Naive B cell (primary cell): ENCODE measurements at places on chromosomes 1 and 21.
A peak's percentile ranks its signal among the peaks of the same experiment; 100 is the strongest.

DNA sequence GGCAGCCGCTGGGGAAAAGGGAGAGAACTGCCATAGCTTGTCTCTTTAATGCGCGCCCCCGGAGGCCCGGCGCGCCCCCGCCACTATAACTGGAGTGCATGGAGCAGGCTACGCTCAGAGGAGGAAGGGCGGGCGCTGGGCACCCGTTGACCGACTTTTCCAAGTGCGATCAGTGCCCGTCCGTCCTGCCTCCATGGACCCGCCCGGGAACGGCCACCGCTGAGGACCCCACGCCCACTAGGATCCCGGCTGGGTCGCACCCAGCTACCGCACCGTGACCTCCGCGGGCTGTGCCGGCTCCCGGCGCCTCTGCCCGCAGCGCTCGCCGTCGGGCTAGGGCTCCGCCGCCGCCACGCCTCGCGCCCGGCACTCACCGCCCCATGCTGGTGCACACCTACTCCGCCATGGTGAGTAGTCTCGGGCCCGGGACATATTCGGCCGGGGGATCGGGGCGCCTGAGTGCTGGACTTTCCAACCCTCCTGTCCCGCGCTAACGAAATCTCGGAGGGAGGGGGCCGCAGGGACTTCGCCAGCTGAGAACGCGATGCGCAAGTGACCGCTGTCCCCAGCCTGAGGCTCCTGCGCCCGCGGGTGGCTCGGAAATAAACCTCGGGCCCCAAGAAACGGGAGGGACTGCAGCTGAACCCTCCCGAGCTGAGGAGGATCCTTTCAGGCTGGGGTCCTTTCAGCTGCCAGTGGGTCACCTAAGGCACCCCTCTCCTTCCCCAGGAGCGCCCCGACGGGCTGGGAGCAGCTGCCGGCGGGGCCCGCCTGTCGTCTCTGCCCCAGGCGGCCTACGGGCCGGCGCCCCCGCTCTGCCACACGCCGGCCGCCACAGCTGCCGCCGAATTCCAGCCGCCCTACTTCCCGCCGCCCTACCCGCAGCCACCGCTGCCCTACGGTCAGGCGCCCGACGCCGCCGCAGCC lies at the start of gene TFAP2E:
TFAP2E (plus strand) TSS at position 117 of the 927 bp plus-strand sequence; CDS start at position 381, 264 bp downstream.
- DNase-seq, result no peak

DNA sequence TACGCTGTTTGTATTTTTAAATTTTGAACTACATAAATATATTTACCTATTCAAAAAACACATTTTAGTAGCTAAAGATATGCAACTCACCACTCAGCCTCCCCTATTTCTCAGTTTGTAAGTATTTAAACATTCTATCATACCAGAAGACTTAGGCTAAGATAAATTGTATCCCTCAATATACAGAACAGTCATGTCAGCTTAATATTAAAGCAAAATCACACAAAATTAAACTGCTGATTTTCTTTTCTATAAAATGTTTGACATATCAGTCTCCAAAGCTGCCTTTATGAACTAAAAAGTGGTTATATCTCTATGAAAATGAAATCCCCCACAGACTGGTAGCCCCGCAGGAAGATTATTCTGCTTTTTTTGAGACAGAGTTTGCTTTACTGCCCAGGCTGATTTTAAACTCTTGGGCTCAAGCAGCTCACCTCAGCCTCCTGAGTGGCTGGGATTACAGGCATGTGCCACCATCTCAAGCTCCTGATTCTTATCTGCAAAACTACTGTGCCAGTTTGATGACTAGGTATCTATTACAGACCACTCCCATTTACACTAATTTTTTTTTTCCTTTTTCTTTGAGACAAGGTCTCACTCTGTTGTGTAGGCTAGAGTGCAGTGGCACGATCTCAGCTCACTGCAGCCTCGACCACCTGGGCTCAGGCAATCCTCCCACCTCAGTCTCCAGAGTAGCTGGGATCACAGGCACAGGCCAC lies 37.6 kb downstream of the NRDC start:
- DNase-seq, result no peak

GRCh38 chr1:32904797-32905196 lies 3.6 kb upstream of the TMEM54 start:
- DNase-seq, result no peak

DNA sequence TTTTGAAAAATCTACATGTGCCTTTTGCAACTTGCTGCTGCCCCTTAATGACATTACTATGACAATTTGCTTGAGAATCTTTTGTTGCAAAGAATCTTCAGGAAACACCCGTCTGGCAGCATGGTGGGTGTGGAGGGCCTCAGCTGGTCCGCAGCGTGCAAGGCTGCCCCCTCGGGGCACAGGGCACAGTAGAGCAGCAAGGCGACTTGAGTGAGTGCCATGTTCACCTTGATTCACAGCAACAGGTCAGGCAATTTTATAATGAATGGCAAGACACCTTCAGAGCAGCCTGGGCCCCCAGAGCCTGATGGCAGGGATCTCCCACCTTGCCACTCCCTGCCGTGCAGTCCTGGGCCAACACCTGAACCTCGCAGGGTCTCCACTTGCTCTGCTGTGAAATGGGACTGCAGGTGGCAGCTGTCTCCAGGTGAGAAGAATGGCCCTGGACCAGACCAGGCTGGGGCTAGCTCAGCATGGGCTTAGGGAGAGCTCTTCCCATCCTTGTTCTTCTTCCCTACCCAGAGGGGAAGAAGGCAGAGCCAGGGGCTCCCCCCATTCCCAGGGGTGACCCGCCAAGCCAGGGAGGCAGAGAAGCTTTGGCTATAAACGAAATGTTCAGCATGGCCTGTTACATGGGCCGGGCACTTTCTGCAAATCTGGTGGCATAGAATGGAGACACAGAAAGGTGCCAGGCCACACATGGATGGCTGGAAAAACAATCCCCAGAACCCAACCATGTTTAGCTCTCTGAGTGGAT lies 34.5 kb upstream of the ACTRT2 start:
- no peak for DNase-seq

DNA sequence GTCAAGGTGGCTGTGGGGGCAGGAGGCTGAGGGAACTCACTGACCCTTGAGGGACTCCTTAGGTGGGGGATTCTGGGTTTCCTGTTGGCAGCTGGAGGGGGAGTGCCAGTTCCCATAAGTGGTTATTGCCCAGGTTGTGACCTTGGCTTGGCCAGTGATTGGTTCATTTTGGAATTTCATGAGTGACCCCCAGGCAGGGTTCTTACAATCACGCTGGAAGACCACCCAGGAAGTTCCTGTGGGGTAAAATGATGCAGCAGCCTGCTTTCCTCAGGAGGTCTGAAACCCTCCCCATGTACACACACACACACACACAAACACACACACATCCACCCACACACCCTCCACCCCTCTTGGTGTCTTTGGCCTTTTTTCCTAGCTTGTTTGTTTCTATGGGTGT lies 16.9 kb downstream of the VANGL1 start:
- no peak for DNase-seq

DNA sequence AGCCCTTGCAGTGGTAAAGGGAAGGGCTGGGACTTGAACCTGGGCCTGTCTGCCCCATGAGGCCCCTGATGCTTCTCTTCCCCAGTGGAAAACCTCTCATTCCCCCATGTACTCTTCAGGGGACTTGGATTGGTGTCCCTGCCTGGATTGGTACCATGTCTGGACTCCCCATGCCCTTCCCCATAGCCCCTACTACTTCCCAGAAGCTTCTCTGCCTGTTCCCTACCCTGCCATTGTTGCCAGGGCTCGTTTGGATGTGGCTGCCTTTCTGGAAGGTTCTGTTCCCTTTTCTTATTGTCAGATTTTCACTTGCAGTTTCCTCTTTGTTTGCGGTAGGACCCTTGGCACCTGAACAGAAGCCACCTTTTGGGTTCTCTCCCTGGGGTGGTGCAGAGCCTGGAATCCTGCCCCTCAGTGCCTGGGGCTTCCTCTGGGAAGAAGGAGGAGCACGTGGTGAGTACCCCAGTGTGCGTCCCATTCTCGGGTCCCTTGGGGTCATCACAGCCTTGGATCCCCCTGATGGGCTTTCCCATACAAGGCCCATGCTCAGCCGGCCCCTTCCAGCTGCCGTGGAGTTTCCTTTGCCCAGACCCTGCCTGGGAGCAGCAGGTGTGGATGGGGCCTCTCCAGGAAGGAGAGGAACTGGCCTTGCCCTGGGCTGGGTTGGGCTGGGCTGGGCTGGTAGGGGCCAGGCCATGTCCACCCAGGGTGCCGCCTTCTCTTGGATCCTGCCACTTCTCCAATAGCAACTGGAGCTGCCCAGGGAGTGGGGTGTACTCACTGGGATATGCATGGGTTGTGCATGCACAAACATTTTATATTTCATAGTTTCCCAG lies 281.1 kb downstream of the PTPRU start:
- no peak for DNase-seq

- DNase-seq, result no peak
Observed at GRCh38 chr21:29624776-29625175, 315.0 kb downstream of the GRIK1 start.

- DNase-seq, result no peak
Observed at GRCh38 chr1:199170711-199171110, 531.9 kb downstream of the PTPRC start.

GRCh38 chr1:37890378-37891014 lies 31.1 kb upstream of the MTF1 start:
- peak; percentile 40 for DNase-seq

GRCh38 chr1:87100271-87100670 lies 185.8 kb downstream of the HS2ST1 start:
- no peak for DNase-seq

- DNase-seq, result no peak
Observed at GRCh38 chr1:187451238-187451637, 622.5 kb downstream of the PLA2G4A start.

- DNase-seq, result no peak
Observed at GRCh38 chr1:151855933-151856332, 2.4 kb upstream of the THEM5 start.

DNA sequence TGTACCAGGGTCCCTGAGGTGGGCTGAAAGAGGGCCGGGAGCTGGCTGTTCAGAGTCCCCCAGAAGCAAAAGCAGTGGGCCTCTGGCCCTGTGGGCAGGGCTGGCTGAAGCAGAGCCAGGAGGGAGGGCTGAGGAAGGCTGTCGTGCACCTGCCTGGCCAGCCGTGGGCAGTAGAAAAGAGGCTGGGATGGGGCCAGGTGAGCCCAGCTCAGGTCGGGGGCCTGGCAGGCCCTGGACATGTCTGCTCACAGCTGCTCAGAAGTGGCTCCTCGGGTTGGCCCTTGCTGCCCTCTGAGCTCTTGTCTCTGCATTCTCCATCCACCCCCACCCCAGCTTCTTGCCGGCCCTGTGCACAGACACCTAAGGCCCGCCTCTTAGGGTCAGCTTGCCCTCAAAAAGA lies 60.0 kb downstream of the TCP10L start:
- no peak for DNase-seq
